Fibroblast of lung (primary cell): ENCODE measurements at places on chromosomes 6 and 20.

GRCh38 chr6:169106176-169106575 lies 147.5 kb downstream of the THBS2 start:
- DNase-seq, result no peak

DNA sequence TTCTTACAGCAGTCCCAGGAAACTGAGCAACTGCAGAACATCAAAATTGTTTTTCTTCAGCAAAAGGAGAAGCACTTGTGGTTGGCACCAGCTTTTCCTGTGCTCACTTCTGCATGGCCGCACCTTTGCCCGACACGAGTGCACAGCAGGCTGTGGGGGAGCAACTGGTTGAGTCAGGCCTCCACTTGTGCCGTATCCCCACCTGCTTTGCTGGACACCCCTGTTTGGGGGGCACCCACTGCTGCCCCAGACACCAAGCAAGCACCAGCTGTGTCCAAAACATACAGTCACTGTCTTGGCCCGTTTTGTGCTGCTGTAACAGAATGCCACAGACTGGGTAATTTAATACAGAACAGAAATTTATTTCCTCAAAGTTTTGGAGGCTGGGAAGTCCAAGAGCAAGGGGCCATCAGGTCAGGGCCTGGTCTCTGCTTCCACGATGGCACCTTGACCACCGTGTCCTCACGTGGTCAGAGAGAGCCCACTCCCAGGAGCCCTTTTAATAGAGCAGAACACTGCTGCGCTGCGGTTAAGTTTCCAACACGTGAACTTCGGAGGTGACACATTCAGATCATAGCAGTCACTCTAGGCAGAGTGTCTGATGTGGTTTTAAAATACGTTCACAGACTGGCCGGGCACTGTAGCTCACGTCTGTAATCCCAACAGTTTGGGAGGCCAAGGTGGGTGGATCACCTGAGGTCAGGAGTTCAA lies 8.7 kb upstream of the GMEB2 start:
- DNase-seq, result no peak

DNA sequence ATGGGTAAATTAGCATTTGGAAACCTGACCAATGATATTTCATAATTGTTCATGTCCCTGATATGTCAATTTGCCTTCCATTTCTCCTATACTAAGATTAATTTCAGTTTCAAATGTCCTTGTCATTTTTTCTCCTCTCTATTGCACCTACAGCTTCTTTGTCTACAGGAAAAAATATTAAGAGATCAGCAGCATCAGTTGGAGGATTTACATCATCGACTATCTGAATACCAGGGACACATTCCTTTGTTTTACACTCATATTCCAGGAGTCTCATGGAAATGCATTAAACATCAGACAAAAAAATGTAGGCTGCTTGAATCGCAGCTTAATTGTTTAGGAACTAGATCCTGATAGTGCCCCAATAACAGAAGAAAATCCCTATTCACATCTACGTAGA lies 188.2 kb downstream of the PRKN start:
- no peak for DNase-seq

- DNase-seq, result peak; percentile 67
Observed at GRCh38 chr20:57346477-57346876, 4.6 kb upstream of the RAE1 start.

GRCh38 chr6:38450717-38451116 lies 189.0 kb downstream of the BTBD9 start:
- DNase-seq, result no peak

GRCh38 chr6:11706171-11706570 lies 72.4 kb downstream of the ADTRP start:
- DNase-seq, result no peak

- DNase-seq, result no peak
Observed at GRCh38 chr6:20918868-20919267, 384.6 kb downstream of the CDKAL1 start.

- DNase-seq, result no peak
Observed at GRCh38 chr20:51790256-51790655, 12.1 kb downstream of the SALL4 start.

DNA sequence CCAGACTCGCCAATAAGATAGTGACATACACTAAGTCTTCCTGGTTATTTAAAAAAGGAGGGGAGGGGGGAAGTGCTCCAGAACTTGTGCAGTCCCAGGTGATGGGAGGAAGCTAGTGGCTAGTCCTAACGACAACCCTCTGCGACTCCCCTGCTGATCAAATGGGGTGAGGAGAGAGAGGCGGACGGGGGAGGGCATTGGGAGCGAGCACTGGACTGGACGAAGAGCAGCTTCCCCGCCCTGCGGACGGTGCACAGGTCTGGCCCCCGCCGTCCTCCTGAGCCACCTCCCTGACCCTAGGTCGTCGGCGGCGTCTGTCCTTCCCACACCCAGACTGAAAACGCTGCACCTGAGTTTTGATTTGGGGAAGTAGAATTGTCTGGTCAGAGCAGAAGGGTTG lies 2.2 kb upstream of the OLIG3 start:
- DNase-seq, result no peak

DNA sequence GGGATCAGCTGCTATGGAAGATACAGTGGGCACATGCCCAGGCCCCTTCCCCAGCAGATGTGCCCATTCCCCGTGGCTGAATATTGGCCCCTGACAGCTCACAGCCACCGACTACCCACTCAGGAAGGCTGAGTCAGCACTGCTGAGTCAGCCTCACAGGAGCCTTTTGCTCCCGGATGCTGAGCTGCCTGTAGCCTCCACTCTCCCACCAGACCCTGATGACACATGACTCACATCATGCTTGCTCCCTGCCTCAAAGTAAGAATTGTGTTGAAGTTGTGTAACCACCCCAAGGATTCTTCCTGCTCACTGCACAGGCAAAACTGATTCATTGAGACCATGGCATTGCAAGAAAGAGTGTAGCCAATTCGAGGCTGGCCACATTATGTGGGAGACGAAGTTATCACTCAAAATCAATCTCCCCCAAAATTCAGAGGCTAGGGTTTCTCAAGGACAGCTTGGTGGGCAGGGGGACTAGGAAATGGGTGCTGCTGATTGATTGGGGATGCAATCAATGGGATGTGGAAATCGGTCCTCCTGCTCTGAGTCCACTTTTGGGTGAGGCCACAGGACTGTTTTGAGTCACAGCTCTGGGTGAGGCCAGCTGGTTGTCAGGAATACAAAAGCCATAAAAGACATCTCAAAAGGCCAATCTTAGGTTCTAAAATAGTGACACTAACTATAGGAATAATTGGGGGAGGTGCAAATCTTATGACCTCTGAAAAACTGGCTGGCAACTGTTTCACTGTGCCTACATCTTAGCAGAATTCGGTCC lies 556.6 kb upstream of the CDH4 start:
- peak; percentile 89 for DNase-seq

DNA sequence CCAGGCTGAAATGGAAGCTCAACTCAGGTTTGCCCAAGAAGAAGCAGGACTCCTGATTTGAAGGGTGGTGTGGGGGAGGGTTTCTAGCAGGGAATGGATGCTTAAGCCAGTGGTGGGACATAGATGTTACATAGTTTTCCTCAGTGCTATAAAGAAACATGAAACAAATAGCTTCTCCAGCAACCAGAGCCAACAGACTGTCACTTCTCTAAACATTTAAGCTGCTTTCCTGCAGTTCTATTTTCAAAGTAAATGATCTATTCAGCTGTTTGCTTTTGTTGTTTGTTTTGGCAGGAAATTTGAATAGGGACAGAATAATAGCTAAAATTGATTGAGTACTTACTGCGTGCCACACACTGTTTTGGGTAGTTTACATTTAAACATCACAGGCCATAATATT lies 169.0 kb downstream of the UST start:
- DNase-seq, result peak; percentile 20

GRCh38 chr20:57605878-57606277 lies 14.3 kb downstream of the ZBP1 start:
- DNase-seq, result no peak

- DNase-seq, result no peak
Observed at GRCh38 chr6:167470836-167471547, 146.1 kb downstream of the TTLL2 start.

DNA sequence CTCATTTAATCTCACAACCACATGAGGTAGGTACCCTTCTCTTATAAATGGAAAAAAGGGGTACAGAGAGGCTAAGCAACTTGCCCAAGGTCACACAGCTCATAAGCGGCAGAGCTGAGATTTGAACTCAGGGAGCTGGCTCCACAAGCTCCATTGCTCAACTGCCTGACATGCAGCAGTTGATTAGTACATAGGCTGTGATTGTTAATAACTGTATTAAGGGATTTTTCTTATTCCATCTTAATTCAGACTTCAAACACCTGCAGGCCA lies 6.6 kb downstream of the CCN5 start:
- DNase-seq, result no peak

- no peak for DNase-seq
Observed at GRCh38 chr6:37175332-37176267, 5.6 kb downstream of the PIM1 start.
